Epithelial cell of umbilical artery (primary cell): ENCODE measurements at places on chromosomes 1 and 21. TPM values are rescaled to one million over a fixed set of nuclear protein-coding genes. Genes with fewer than 3 reads are reported as not detected.

The LRRC7 gene
- under 0.01 TPM in 1 of 2 replicates, not detected in the other for total RNA-seq

The OVAAL gene
- total RNA-seq: not detected in 2 replicates

The PGLYRP4 gene
- not detected in 2 replicates for total RNA-seq

The EXTL1 gene
- under 0.01 TPM in 1 of 2 replicates, not detected in the other for total RNA-seq
